ENCODE measurements at places on chromosomes 6 and 20. TPM values are rescaled to one million over a fixed set of nuclear protein-coding genes. Genes with fewer than 3 reads are reported as not detected.

The TMEM200A gene
- 1.5 TPM for polyA plus RNA-seq

The FKBP1C gene
- polyA plus RNA-seq, result not detected

The SYCP2L gene
- not detected for polyA plus RNA-seq

The ERVFRD-1 gene
- 0.12 TPM for polyA plus RNA-seq

The UNC93A gene
- polyA plus RNA-seq, result not detected

The CENPW gene
- 3.1 TPM for polyA plus RNA-seq

The CTAGE9 gene
- not detected for polyA plus RNA-seq

The OXT gene
- 1.4 TPM for polyA plus RNA-seq

The TCFL5 gene
- polyA plus RNA-seq, result 1.4 TPM

The PNPLA1 gene
- not detected for polyA plus RNA-seq

The DEFB132 gene
- not detected for polyA plus RNA-seq

The CALHM5 gene
- polyA plus RNA-seq, result not detected

The C6orf15 gene
- not detected for polyA plus RNA-seq

The OOEP gene
- polyA plus RNA-seq, result not detected

The EYS gene
- not detected for polyA plus RNA-seq

The TUBB1 gene
- 0.10 TPM for polyA plus RNA-seq

The RBBP8NL gene
- not detected for polyA plus RNA-seq

The PGBD1 gene
- 0.87 TPM for polyA plus RNA-seq

The VAPB gene
- 31.5 TPM for polyA plus RNA-seq

The SCRT2 gene
- not detected for polyA plus RNA-seq

The KIF6 gene
- polyA plus RNA-seq, result 0.22 TPM

The CRIP3 gene
- not detected for polyA plus RNA-seq

The DOK5 gene
- not detected for polyA plus RNA-seq

The TRDN gene
- polyA plus RNA-seq, result not detected

The SRC gene
- 1.2 TPM for polyA plus RNA-seq

The KIAA0408 gene
- polyA plus RNA-seq, result 0.76 TPM

The SAMD5 gene
- polyA plus RNA-seq, result not detected

The PAK5 gene
- polyA plus RNA-seq, result not detected

Measured in CD8-positive, alpha-beta memory T cell (primary cell).